Kidney (tissue), 22 donors: ENCODE measurements at places on chromosomes 2 and 18. TPM values are rescaled to one million over a fixed set of nuclear protein-coding genes. Genes with fewer than 3 reads are reported as not detected.
A peak's percentile ranks its signal among the peaks of the same experiment; 100 is the strongest.

GRCh38 chr2:242060212-242060835 lies 190.8 kb downstream of the RTP5 start:
- no peaks in the 10 kb centered on the region for H3K4me1 ChIP-seq
- no peak overlapping the region for H3K27ac ChIP-seq
- no peaks in the 10 kb centered on the region for H3K27me3 ChIP-seq
- no peak overlapping the region for H3K4me3 ChIP-seq
- no peaks in the 10 kb centered on the region for H3K36me3 ChIP-seq

DNA sequence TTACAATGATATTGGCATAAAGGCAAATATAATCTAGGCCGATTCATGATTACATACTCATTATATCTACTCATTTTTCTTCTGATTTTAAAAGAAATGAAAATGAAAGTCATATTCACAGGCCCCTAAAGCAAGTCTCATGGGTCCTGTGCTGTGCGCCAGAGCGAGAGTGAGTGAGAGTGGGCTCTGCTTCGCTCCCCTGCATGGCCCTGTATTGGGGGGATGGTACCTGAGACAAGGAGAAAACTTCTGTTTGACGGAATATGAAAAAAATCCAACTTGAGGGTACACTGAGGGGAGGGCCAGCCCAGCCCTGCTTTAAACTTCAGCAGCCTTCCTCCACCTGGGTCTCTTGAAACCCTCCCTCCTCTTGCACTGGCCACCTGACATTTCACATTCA lies 81.4 kb upstream of the RGPD5 start:
- H3K27me3 ChIP-seq = no peaks in the 10 kb centered on the region
- H3K27ac ChIP-seq = no peak overlapping the region
- H3K4me1 ChIP-seq = no peaks in the 10 kb centered on the region
- DNase-seq = no peak

DNA sequence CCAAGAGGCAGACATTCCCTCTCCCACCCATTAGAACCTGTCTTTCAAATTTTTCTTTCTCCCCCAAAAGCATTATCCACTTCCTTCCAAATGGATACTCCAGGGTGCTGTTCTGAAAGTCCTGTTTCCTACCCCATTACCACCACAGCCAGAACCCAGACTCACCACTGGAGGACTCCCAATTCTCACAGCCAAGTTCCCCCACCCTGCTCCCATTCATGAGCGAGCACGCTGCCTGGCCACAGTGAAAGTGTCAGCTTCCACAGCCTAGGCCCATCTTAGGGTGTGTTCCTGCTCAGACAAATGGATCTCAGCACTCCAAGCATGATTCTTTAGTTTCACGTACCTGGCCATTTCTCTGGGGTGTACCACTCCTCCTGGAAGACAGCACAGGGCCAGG lies 3.8 kb upstream of the ANKRD53 start:
- H3K27me3 ChIP-seq = no peaks in the 10 kb centered on the region
- DNase-seq = no peak
- no peak overlapping the region for H3K4me3 ChIP-seq
- peaks cover 8% of the 10 kb centered on the region for H3K4me1 ChIP-seq
- no peak overlapping the region for H3K27ac ChIP-seq

- no peaks in the 10 kb centered on the region for H3K36me3 ChIP-seq
- H3K27me3 ChIP-seq = no peaks in the 10 kb centered on the region
- H3K4me1 ChIP-seq = no peaks in the 10 kb centered on the region
- peak overlapping the region; percentile 86 for H3K4me3 ChIP-seq
These were observed 669 bp downstream of the LNPK start for GRCh38 chr2:176001281-176001915.

DNA sequence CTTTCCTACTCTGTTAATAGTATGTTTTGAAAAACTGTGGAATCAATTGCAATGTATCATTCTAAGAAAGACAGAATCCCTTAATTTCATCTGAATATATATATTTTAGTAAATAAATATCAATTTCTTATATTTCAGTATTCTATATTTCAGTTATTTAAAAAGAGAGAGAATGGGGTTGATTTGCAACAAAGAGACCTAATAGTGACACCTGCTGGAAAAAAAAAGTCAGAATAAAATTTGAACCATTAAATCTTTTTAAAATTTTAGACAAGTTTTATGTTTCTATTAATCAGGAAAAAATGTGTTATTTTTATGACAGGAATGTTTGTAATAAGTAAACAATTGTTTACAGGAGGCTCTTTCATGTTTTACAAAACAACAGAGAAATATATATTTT lies 20.7 kb upstream of the CCNT2 start:
- H3K4me1 ChIP-seq = no peaks in the 10 kb centered on the region
- DNase-seq = peak; percentile 8
- no peak overlapping the region for H3K27ac ChIP-seq
- H3K36me3 ChIP-seq = peaks cover 7% of the 10 kb centered on the region

- H3K27me3 ChIP-seq = no peaks in the 10 kb centered on the region
- DNase-seq = no peak
- no peak overlapping the region for H3K27ac ChIP-seq
These were observed 137.0 kb upstream of the NCKAP5 start for GRCh38 chr2:133705287-133705686.

DNA sequence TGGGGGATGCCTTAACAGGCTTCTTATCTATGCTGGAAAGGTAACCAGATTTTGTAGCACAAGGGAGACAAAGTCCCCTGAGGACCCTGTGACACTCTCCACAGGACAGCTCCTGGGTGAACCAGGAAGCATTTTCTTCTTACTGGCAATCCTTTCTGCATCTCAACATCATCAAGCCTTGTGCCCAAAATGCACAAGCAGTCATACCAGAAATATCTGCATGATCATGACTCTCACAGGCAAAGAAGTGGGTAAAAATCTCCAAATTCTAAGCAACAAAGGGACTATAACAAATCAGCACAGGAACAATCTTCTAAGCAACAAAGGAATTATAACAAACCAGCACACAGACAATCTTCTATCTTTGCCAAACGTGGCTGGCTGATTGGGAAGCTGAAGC lies 99.1 kb upstream of the CD226 start:
- H3K36me3 ChIP-seq = no peaks in the 10 kb centered on the region
- H3K27ac ChIP-seq = peak overlapping the region; percentile 30
- no peak for DNase-seq
- H3K27me3 ChIP-seq = no peaks in the 10 kb centered on the region
- no peaks in the 10 kb centered on the region for H3K4me1 ChIP-seq

The APOB gene
- 0.57 TPM for total RNA-seq
